Activated naive CD8-positive, alpha-beta T cell treated with anti-CD3 and anti-CD28 coated beads for 36 hours (primary cell): ENCODE measurements at places on chromosomes 11 and 22. TPM values are rescaled to one million over a fixed set of nuclear protein-coding genes. Genes with fewer than 3 reads are reported as not detected.

Gene BTBD18
- not detected for total RNA-seq

- DNase-seq, result no peak
Measured at GRCh38 chr22:27474112-27474571, 327.4 kb downstream of the MN1 start.

Gene LSP1
- total RNA-seq, result 148 TPM

GRCh38 chr11:120272303-120272702 is 32.4 kb downstream of the POU2F3 start:
- no peak for DNase-seq

GRCh38 chr11:10633261-10633660 is 60.3 kb downstream of the IRAG1 start:
- no peak for DNase-seq

GRCh38 chr22:47014636-47015345 is 252.3 kb downstream of the TBC1D22A start:
- DNase-seq, result no peak

Gene PKP3
- total RNA-seq, result not detected

Gene MIOX
- 0.29 TPM for total RNA-seq

- no peak for DNase-seq
Measured at GRCh38 chr11:65569164-65569972, 909 bp upstream of the ZNRD2 start.

Gene VPREB3
- total RNA-seq, result 0.48 TPM

GRCh38 chr22:39287076-39287725 is 32.2 kb downstream of the RPL3 start:
- no peak for DNase-seq

Gene CLDN25
- not detected for total RNA-seq
